SW 1271 (cell line): ENCODE measurements at places on chromosomes 16 and 17.

GRCh38 chr17:4247971-4248388, 15.8 kb downstream of the ANKFY1 start:
- DNase-seq = no peak

DNA sequence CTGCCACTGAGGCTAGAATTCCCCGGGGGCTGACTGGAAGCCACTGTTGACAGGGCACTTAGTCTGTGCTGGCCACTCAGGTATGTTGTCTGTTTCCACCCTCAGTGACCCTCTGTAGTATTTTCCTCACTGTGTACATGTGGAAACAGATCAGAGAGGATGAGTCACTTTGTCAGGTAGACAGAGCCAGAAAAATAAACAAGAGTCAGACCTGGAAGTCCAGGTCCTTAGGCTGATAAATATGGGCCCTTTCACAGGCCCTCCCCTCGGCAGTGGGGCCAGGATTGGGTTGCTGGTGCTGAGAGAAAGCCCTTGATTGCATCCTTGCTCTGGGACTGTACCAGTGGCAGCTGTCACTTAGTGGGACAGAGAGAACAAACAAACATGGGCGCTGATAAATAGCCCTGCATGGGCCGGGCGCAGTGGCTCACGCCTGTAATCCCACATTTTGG, 21.3 kb downstream of the PGS1 start:
- DNase-seq = no peak

- no peak for DNase-seq
Measured at GRCh38 chr17:47774987-47775580, 42.0 kb downstream of the TBX21 start.

GRCh38 chr16:67593288-67593687, 31.0 kb downstream of the CTCF start:
- DNase-seq = no peak

DNA sequence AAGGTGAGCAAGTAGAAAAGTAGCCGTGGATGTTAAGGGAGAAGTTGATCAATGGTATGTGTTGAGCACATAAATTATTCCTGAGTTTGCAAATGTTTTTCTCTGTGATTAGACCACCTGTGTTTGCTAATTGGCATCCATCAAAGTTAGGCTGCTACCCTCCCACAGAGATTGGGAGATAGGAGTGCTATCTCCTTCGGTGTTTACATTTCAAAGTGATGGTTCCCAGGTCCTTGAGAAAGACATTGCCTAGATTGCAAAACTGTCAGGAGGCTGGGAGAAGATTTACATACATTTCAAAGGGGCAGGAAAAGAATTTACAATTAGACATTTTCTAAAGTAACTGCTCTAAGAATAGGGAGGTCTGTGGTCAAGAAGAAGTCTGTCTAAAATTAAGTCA, 54.3 kb upstream of the CNTNAP4 start:
- no peak for DNase-seq

GRCh38 chr16:31202414-31203375, at the start of gene PYCARD:
Gene PYCARD, minus strand, starts transcription at chr16:31202760. Its CDS starts 70 bp downstream, at chr16:31202690.
- DNase-seq = no peak
